ENCODE measurements at places on chromosomes 1 and 21.

- no peak for DNase-seq
These were observed 6.6 kb downstream of the SDC3 start for GRCh38 chr1:30901798-30902581.

- DNase-seq = no peak
These were observed 72.5 kb downstream of the RUNX3 start for GRCh38 chr1:24857507-24858133.

- no peak for DNase-seq
These were observed 168.3 kb downstream of the SLC35F3 start for GRCh38 chr1:234072793-234073192.

DNA sequence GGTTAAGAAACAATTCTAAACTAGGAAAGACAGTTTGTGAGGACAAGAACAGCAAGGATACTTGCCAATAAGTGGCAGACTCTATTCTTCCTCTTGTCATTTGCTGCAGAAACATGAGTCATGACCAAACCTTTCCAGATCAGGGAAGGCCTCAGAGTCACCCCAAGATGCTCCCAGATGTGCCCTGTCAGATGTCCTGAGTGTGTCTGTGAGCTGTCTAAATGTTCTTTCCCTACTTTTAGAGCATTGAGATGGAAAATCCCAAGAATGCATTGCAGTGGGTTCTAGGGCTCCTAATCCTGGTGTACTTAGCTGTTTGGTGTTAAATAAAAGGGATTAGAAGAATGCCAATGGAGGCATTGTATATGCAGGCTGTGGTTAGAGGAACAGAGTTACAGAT lies 57.5 kb upstream of the KIAA0040 start:
- no peak for DNase-seq

GRCh38 chr1:87785386-87785785 lies 456.7 kb downstream of the LMO4 start:
- DNase-seq = no peak

DNA sequence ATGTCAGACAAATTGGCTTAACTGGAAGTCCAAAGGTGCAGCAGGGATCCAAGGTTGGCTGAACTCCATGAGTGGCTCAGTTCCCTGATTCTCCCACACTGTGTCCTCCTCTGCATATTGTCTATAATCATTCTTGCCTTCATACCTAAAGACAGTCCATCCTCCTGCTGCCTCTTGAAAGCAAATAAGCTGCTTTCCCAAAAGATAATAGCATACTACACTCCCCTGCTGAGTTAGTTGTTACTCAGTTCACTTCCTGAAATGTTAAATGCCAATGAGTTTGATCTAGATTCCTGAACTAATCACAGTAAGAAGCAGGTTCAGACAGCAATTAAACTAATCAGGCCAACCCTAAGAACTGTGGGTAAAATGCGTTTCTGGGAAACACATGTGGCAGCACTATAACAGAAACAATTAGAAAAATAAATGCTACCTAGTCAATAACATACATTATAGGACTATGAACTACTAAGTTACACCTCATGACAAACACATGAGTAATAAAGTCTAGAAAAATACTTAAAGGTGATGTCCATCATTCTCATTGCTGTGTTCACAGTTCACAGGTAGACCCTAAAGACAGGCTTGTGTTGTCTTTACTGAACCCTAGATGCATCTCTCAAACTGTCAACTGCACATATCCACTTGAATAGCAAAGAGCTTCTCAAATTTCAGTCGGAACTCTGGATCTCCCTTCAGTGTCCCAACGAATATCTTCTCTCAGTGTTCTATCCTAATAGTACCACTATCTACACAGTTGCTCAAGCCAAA lies 50.8 kb upstream of the BOLA1 start:
- no peak for DNase-seq

DNA sequence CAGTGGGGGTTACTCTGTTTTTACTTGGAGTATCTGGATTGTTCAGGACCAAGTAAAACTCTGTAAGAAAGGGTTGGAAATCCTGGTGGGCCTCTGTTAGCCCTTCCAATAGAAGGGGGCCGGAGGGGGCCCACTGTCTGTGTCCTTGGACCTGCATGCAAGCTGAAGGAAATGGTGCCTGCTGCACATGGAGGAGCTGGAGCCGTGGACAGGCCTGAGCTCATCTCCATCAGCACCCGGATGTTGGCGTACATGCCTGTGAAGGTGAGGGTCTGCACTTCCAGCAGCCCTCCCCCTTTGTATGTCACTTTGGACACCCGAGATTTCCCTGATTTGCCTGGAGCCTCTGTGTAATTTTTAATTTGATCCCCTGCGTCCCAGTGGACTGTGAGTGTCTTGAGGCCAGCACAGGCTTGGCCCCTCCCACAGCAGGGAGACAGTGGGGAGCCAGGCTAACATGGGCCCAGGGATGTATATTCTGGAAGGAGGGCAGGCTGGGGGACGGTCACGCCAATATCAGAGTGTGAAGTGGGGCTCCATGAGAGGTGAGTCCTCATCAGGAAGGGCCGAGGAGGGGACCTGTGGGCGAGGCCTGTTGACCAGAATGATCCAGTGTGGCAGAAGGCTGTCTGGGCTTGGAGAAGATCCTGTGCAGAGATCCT lies 16.8 kb downstream of the GALNT2 start:
- DNase-seq = no peak

- DNase-seq = no peak
These were observed 109.6 kb downstream of the PCP4 start for GRCh38 chr21:39976800-39977199.

DNA sequence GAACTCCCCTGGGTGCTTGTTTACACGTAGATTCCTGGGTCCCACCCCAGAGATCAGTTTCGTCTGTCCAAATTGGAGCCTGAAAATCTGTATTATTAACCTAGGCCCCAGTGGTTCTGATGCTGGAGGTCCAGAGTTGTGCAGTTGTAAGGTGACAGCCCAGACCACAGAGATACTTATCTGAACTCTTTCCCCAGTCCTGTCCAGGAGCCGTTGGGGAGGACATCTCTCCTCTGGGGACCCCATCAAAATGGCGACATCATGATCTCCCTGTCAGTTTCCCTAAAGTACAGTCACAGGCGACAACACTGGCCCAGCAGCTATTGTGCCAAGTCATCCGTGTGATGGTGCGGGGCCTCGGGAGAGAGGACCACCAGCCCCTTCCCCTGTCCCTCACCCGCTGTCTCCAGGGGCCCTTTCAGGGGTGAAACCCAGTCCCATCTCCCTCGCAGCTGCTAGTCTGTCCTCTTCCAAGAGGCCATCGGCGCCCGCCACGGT lies 749 bp upstream of the EFHD2 start:
- no peak for DNase-seq

- no peak for DNase-seq
These were observed 70.1 kb downstream of the HSPA13 start for GRCh38 chr21:14312871-14313270.

- no peak for DNase-seq
These were observed 27.4 kb downstream of the MORC3 start for GRCh38 chr21:36347278-36347961.
